ENCODE measurements at places on chromosomes 6 and 20.

DNA sequence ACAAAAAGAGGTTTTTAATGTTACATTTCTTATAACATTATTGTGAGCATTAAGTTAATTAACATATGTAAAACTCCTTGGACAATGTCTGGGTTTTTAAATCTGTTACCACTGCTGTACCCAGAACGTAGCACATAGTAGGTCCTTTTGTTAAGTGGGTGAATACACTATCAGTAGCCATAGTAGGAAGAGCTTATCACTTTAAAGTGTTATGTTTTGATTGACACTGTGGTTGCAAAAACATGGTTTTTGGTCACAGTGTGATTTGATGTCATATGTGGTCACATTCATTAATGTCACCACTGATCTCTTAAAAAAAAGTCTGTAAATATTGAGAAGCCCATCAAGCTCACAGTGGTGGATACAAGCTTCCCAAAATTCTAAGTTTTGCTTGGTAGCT is 160.7 kb downstream of the PLCB1 start:
- DNase-seq = no peak

DNA sequence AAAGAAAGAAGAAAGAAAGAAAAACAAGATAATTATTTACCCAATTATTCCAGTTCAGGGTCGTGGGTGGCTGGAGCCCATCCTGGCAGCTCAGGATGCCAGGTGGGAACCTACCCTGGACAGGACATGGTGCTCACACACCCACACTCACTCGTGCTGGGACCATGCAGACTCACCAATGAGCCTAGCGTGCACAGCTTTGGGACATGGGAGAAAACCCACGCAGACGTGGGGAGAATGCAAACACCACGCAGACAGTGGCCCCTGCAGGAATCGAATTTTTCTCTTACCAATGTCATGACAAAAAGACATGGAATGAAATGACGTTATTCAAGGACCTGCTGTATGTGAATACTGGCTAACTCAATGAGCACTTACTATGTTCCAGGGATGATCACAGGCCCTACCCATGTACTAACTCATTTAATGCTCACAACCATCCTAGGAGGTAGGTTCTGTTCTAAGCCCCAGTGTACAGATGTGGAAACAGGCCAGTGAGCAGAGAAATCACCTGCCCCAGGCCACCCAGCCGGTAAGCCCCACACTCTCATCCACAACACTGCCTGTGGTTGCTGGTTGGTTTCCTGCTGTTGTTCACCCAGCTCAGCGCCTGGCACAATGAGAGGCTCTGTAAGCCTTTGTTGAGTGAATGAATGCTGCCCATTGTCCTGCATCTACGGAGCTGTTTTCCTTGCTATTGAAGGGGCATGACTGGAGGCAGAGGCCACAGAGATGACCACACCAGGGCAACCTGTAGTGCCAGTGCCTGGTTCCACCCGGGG is 6.8 kb upstream of the PI16 start:
- DNase-seq = no peak

DNA sequence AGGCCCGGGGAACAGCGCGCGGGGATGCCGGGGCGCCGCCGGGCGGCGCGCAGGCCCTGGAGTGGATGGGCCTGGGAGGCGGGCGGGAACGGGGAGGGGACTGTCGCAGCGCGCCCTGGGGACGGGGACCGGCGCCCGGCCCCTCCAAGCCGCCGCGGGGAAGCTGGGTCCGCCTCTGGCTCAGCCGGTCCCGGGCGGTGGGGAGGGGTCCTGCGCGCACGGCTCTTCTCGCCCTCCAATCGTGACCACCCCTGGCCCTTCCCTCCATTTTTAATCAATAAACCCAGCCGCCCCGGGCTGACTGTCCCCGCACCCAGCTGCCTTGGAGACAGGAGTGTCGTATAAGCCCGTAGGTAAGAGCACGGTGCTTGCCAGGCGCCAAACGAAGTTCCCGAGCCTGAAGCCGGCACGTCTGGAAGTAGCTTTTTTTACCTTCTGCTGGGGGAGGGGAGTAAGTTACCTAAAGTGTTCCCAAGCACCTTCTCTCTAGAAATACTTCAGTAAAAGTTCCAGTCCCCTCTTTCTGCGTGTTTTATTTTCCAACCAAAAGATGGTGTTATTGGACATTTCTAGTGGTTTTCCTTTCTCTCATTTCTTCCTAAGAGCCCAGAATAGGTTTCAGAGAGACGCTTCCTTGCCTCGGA is 780 bp upstream of the TAF4 start:
- DNase-seq = peak; percentile 88

GRCh38 chr6:144912474-144912873 is 627.3 kb downstream of the UTRN start:
- DNase-seq = no peak

GRCh38 chr6:31821301-31822035 is 6.1 kb upstream of the HSPA1B start:
- DNase-seq = peak; percentile 86

DNA sequence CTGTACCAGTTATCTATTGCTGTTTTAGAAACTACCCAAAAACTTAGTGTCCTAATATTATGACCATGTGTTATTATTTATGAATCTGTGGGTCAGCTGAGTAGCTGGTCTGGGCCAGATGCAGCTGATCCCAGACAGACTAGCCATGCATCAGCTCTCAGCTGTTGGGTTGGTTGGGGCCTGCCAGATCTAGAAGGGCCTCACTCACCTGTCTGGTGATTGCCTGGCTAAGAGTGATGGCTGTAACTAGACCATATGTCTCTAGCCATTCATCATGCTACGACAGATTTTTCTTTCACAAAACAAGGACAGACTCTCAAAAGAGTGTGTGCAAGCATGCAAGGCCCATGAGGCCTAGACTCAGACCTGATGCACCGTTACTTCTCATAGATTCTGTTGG is 403.2 kb downstream of the SAMD5 start:
- DNase-seq = no peak

DNA sequence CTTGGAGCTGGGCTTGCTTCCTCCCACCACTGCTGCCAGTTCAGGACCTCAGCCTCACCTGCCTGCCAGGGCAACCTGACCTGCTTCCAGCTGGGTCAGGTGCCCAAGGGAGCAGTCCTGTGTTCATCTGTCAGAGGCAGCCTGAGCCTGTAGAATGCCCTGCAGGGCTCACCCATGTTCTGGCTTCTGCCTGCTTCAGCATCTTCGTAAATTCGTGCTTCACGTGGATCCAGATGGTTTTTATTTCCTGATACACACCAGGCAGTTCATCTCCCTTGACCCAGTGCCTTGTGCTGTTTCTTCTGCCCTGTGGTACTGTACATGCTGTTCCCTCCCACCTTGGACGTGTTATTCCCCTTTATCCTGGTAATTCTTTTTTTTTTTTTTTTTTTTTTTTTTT is 50.2 kb downstream of the ARID1B start:
- no peak for DNase-seq

GRCh38 chr20:16479666-16480065 is 93.6 kb downstream of the KIF16B start:
- no peak for DNase-seq

DNA sequence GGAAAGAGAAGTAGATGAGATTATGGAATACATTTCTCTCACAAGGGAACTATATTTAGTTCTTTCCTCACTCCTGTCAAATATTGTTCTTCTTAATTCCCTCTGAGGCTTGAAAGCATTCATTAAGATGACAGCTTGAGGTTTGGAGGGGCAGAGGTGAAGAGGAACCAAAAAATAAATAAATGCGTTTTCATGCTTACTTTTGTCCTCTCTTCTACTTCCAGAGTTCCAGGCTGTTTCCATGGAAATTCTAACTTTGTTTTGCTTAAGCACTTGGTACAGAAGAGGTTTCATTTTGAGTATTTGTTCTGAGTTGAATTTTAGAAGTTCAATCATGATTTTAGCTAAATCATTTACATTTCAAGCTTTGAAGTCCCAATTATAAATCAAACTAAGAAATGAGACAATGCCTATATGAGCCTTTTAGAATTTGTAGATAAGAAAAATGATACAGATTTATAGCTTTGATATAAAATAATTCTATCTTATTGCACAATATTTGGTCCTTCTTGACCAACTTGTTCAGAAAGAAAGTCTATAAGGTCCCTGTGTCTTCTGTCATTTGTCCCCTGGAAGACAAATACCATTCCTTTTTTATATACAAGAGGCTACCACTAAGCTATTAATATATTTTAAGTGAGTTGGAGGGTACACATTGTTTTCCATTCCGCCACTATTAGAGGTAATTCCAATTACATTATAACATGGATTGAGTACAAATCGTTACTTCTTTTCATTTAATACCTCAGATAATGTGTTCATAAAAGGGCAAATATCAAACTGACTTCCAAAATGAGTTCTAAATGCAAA is 16.3 kb downstream of the RBM24 start:
- no peak for DNase-seq

DNA sequence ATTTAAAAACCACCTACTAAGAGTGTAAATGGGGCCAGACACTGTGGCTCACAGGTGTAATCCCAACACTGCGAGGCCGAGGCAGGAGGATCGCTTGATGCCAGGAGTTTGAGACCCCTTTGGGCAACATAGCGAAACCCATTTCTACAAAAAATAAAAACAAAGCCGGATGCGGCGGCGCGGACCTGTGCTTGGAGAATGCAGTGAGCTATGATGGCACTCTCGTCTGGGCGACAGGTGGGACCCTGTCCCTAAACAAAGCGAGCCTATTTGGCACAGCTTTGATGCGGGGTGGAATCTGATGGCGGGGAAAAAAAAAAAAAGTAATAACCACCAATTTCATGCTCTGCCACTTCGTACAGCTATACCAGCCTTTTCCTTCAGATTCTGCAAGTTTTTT is 1.1 kb downstream of the TCP1 start:
- no peak for DNase-seq

DNA sequence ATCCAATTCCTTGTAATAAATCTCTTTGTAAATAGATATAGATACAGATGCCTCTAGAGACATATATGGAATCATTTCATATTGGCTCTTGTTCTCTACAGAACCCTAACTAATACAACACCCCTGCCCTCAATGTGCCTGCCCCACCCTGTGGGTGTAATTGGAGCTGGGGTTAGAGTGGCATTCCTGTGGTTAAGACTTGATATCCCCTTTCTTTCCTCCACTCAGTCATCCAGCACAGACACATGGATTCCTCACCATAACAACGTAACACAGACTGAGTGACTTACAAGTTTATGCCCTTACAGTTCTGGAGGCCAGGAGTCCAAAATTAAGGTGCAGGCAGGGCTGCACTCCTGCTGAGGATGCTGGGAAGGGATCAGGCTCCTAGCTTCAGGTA is 42.8 kb downstream of the C6orf118 start:
- no peak for DNase-seq

DNA sequence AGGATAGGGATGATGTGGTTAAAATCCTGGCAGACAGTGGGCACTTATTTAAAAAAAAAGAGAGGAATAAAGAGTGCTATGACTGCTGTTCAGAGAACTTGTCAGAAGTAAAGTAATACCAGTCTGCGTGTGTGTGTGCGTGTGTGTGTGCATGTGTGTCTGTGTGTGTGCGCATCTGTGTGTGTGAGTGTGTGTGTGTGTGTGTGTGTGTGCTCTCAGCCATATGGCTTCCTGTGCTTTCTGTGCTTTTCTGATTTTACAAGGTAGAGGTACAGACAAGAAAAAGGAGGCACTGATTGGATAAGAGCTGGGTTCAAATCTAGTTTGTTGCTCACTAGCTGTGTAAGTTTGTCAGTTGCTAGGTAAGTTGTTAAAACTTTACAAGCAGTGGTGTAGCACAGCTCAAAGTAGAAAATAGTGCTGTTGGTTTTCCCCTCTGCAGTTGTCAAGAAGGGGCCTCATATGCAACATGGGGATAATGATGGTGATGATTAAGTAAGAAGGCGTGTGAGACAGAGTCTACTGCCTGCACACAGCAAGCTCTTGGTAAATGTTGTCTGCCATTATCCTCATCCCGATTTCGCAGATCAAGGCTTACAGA is 155.3 kb upstream of the ZNF217 start:
- DNase-seq = no peak

DNA sequence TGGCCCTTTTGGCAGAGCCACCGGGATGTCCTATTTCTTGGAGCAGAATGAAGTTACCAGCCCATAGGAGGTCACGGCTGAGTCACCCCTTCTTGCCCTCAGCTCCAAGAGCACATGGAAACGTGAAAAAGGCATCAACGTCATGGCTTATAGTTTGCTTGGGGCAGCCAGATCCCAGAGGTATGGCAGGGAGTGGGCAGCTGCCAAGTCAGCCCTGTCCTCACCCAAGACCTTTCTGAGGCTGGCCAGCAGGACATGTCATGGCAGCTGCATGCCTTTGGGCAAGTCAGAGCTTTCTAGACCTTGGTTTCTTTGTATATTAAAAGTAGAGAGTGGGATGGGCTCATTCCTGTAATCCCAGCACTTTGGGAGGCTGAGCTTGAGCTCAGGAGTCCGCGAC is 8.2 kb upstream of the MDFI start:
- DNase-seq = no peak

DNA sequence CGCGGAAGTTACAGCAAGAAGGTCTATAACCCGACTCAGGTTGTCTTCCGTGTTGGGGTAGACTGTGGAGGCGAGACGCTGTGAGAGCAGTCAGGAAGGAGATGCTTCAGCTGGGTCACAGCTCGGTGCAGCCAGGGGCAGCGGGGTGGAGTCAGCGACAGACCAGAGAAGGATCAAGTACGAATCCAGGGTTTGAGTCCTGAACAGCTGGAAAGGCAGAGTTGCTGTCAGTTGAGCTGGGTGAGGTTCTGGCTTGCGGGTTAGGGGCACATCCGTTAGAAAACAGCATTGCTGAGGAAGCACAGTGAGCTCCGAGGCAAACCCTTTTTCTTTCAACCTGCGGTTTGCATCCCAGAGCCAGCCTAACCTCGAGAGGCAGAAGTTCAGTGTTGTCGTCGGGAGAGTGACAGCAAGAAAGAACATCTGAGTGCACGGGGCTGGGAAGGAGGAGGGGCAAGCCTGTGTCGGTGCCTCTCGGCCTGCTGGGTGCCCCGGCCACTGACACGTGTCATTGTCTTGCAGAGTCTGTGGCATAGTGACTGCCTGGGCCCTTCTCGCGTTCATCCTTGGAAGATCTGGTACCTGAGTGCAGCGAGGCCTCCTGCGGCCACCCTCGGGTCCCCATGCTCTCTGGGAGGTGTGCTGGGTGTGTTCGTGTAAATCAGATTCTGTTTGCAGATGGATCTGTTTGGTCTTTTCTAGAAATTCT is 20.0 kb downstream of the PNLDC1 start:
- DNase-seq = no peak

DNA sequence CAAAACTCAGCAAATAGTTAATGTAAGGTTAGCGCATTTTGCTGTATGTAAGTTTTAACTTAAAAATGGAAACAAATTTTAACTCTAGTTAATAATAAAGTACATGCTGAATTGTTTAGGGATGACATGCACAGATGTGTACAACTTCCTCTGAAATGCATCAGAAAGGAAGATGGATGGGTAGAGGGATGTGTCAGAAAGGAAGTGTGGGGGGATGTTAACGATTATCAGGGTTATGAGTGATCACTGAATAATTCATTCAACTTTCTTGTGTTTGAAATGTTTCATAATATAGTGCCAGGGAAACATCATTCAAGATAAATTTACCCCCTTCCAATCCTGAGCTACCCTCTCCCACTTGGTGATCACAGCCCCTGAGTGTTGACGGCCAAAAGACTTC is 87.6 kb downstream of the FOXA2 start:
- no peak for DNase-seq

DNA sequence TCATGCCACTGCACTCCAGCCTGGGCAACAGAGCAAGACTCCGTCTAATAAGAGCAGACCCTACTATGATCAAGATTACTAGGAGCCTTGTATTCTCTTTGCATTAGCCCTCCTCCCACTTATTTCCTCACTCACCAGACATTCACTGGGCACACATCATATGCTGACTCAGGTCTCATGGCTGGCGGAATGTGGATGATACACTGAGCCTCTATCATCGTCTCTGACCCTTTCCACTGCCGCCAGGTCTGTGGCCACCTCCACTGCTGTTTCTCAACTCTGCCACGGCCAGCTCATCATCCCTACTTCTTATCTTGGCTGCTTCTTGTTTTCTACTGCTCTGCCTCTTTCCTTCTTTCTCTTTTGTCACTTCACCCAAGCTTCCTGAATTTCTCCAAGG is 161.0 kb downstream of the BACH2 start:
- no peak for DNase-seq
